ENCODE measurements at places on chromosomes 3 and 15.

GRCh38 chr3:18426597-18427193 lies 1.6 kb upstream of the SATB1 start:
- no peak for DNase-seq

- no peak for DNase-seq
Measured at GRCh38 chr3:129536804-129537203, 6.2 kb upstream of the H1-8 start.

- DNase-seq, result no peak
Measured at GRCh38 chr3:43287500-43287873, 1.1 kb downstream of the SNRK start.

DNA sequence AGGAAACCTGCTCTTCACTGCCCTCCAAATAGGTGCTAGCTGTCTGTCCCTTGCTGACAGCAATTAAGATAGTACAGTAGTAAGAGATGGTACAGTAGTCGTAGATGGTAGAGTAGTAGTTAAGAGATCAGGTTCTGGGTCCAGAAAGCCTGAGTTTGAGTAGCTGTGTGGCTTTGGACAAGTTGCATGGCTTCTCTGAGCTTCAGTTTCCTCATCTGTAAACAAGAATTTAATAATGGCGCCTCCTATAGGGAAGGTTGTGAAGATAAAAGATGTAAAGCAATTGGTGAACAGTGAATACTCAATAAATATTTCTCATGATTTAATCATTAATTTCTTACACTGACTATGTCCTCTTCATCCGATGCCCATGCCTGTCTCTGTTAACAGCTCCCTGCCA lies 86.9 kb upstream of the BCL6 start:
- no peak for DNase-seq

DNA sequence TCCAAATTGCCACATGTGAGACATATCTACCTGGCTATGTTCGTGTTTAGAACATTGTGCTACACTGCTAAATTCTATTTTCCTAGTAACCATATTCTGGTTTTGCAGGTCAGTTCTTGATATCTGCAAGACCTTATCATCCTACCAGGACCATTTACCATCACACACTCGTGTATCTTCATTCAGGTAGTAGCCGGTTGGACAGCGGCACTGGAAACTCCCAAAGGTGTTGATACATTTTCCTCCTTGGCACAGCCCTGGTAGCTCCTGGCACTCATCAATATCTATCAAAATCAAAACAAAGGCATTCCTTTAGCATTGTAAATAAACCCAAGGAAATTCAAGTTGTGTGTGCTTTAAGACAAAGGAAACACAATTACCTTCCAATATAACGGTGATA lies 134.2 kb downstream of the DUT start:
- DNase-seq, result no peak

DNA sequence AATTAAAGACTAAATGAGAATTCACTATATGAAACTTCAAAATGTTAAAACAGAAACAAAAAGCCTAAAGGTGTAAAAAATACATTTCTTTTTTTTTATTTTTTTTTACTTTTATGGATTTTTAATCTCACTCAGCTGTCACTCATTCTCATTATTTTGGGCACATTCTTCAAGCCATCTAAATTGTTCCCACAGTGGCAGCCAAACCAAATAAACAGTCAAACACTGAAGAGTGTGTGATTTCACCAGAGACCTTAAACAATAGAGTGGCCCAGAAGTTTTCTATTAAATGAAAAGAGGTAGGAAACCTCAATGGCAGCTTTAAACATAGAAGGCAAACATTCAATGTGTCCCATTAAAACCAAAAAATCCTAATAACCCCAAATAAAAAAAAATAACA lies 616.1 kb downstream of the OTOL1 start:
- no peak for DNase-seq

DNA sequence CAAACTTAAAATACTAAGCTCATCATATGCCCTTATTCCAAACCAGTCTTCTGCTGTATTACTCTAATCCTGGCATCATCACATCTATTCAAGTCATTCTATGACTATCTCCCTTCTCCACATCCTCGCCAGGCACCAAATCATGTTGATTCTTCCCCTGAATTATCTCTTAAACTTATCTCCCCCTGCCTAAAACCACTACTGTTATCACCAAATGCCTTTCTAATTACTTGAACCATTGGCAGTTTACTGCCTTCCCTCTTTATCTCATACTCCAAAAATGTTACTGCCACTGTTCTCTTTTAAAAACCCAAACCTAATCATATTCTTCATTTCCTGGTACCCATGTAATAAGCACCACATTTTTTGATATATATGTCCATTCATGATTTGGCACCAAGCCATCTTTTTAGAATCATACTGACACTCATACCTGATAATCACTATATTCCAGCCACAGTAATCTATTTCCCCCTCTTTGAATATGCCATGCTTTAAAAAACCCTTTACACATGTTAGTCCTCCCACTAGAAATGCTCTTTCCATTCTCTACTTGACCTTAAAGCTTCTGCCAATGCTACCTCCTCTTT lies 126.8 kb downstream of the PEAK1 start:
- no peak for DNase-seq

DNA sequence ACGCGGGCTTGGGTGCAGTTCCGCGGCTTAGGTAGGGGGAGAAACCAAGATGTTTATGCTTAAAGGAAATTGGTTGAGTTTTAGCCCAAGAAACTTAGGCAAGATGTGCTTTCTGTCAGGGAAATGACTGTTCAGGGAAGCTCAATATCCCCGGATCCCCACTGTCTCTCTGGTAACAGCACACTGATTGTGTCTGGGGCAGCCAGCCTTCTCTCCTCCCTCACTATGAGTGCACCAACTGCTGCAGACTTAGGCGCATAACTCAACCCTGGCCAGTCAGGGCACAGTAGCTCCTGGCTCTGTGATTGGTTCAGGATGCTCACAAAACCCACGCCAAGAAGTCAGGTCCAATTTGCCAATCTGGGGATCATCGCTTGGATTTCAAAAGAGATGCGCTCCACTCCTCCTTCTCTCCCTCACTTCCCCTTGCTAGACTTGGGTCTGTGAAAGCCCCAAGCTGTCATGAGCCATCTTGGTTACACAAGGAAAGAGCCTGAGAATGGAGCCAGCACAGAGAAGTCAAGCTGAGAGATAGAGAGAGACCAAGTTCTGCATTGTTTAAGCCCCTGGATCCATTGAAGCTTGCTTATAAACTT lies 42.5 kb upstream of the CACNA2D3 start:
- DNase-seq, result no peak

DNA sequence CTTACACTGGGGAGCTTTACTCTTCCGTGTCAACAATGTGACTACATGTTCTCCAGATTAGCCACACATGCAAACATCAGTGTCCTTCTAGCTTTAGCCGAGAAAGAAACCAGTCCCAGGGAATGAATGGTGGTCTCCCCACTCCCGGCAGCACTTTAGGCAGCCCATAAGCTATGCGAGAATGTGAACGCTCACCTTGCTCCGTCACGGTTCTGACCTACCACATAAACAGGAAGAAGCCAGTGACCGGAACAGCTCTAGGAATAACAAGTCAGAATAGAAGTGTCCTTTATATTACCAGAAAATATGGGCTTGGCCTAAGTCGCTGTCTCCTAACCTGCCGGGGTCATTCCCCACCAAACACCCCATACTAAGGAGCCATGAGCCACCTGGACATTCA lies 98.0 kb upstream of the ABHD17C start:
- no peak for DNase-seq

DNA sequence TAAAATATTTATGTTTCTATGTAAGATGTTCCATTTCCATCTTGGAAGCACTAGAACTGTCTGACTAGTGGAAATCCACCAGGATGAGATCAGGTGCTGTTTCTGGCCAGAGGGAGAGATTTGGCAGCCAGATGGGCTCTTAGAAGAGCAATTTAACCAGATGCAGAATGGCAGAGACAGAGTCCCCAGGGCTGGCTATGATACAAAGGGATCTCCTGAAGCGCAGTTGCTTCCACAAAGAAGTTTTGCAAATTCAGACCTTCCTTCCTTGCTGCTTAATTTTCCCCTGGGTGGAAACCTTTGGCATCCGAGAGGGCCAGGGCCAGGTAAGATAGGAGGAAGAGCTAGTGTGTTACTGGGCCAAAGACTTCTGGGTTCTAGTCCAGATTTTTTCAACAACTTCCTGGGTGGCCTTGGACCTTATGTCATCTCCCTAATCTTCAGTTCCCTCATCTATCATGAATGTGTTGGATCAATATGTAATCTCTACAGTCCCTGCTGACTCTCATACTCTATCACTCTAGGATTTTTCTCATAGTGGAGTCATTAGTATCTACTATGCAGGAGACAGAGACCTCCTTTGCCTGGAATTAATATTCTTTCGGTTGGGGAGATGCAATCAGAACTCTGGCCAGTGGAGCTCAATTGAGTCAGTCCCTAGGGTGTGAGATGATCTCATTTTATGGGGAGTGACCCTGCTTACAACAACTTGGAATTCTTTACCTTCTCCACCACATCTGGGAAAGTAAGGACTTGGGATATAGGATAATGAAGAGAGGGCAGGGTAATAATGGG lies 41.1 kb upstream of the NDUFB4 start:
- DNase-seq, result peak; percentile 79

GRCh38 chr3:56987238-56987895 lies 73.1 kb upstream of the SPATA12 start:
- DNase-seq, result no peak

GRCh38 chr3:59839283-59839682 lies 789.5 kb upstream of the CFAP20DC start:
- DNase-seq, result no peak

GRCh38 chr15:39592500-39592899 lies 11.6 kb downstream of the THBS1 start:
- no peak for DNase-seq

DNA sequence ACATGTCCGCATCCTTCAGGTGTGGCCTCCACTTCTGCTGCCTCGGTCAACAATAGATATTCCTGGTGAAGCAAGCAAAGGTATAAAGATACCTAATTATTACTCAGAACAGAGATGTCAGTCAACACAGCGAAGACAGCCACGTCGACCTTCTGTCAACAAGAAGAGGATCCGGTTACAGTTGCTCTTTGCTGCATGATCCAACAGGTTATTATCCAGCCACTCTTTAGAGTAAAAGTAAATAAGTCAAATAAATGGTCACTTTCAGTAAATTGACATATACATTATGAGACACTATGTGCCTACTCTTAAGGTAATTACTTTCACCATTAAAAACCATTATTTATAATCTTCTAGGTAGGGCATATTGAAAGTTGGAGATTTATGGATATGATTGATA lies 356.8 kb upstream of the ATP11B start:
- no peak for DNase-seq

- DNase-seq, result no peak
Measured at GRCh38 chr15:101675796-101676582, 23.8 kb upstream of the TM2D3 start.

DNA sequence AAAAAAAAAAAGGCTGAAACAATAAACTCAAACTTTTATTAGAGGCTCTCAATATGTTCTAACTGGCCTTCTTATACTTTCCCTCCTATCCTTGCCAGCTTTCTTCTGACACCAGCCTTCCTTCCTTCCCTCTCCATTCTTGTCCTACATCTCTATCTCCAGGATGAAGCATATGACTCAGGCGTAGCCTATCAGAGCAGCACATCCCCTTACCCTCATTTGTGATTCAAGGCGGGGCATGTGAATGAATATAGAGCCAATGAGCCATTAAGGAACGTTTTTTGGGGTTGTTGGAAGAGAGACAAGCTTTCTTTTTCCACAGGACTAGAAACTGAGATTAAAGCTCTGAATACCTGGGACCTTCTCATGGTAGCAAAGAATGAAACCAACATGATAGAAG lies 25.1 kb upstream of the KCNMB3 start:
- DNase-seq, result no peak

GRCh38 chr15:95501865-95502264 lies 828.6 kb upstream of the NR2F2 start:
- DNase-seq, result no peak

DNA sequence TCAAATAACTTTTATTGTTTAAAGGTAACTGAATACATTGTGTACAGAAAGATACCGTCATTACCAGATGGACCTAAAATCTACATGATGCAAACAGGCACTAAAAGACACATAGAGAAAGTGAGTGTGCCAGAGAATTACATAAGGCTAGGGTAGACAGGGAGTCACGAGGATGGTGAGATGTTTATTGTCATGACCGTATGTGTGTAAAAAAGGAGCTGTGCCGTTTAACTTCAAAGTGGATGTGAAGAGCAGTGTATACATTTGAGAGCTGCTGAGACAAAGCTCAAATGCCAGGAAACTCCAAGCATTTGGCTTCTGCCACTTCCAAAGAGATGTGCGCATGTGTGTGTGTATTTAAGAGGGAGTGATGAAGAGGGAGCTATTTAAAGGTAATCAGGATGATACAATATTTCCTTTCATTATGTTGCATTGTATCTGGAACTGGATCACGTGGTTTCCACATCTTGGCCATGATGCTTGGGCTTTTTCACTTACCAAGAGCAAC lies 51.4 kb upstream of the IGF1R start:
- DNase-seq, result no peak

DNA sequence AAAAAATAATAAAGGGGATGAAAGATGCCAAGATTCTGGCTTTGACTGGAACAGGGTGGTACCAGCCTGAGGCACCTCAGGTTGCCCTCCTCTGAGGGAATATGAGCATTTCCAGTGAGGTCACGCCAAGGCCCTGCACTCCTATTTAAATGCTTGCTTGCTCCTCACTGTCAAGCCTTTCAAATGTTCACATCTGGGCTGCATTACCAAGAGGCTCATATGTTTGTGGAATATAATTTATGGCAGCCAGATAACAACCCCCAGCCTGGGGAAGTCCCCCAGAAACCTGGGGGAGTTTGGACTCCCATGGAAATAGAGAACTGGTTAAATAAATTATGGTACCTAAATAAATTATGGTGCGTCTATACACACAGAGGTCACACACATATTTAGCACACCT lies 88.4 kb downstream of the FRMD4B start:
- no peak for DNase-seq

DNA sequence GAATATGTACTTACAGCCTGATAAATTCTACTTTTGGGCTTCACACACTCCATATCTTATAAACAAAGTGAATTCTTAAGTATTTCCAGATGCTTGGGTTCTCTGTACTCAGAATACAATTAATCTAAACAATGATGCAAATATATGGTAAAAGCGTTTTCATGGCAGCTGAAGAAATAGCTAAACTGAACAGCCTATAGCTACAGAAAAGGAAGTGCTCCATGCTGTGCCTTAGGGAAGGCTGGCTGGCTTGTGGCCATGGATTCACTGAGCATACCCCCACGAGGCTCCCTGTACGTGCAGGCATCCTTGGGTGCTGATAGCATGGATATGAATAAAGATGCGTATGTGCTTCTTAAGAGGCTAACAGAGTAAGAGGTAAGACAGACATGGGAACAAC lies 264.0 kb downstream of the KLF13 start:
- no peak for DNase-seq

DNA sequence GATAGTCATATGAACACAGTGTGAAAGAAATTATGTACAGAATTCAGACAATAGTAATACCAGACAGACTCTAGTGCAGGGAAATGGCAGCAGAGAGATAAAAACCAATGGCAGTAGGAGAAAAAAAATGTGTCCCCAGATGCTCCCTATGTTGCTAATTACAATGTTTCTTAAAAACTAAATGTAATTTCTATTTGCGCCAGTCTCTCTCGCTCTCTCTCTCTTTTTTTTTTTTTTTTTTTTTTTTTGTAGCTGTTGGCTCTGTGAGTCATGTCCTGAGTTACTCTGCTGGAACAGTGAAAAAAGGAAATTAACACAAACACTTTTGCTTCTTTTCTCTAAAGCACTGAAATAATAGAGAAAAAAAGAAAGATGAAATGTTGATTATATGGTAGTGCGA lies 871.9 kb downstream of the GBE1 start:
- DNase-seq, result no peak

Measured in sigmoid colon (tissue), 7 donors.